Aorta (tissue), 5 donors: ENCODE measurements at places on chromosomes 16 and 17. TPM values are rescaled to one million over a fixed set of nuclear protein-coding genes. Genes with fewer than 3 reads are reported as not detected.

The TK1 gene
- total RNA-seq = 3.8 TPM

The CES1 gene
- total RNA-seq = 92.8 TPM

The TRPV2 gene
- total RNA-seq = 40.3 TPM

The CACNG3 gene
- not detected for total RNA-seq

The CDK10 gene
- total RNA-seq = 71.1 TPM

The ADAM11 gene
- 0.45 TPM for total RNA-seq

The MPP2 gene
- 14.2 TPM for total RNA-seq

The CRHR1 gene
- total RNA-seq = not detected

GRCh38 chr17:6812295-6812694 lies 19.2 kb downstream of the TEKT1 start:
- DNase-seq = no peak
- no peaks in the 10 kb centered on the region for H3K36me3 ChIP-seq

DNA sequence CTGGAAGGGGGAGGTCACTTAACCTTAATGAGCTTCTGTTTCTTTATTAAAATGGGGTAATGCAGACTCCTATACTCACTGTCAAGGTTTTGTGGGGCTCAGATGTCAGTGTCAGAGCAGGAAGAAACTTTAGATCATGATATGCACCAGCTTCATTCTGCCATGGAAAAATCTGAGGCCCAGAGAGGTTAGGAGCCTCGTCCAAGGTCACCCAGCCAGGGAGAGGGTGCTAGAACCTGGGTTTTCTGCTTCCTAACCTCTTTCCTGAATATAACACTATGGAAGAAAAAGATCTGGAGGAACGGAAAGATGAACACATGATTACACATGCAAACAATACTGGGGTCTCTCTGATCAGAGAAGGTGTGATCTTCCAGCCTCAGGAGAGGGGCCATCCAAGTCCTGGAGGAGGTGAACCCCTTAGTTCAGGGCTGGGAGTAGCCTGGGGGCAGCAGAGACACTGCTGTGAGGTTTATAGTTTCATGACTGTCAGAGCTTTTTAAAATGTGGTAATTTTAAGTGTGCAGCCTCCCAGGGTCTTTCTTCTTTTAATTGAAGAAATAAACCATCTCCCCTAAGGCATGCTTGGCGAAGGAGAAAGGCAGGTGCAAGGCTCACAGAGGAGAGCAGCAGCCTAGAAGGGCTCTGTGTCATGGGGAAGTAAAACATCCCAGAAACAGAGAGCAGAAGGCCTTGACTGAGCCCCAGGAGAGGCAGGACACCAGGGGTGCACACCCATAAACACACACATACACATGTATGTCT lies 10.2 kb upstream of the MEOX1 start:
- H3K27ac ChIP-seq = no peak overlapping the region
- no peak for DNase-seq
- H3K4me1 ChIP-seq = no peaks in the 10 kb centered on the region
- H3K27me3 ChIP-seq = no peaks in the 10 kb centered on the region
- H3K36me3 ChIP-seq = no peaks in the 10 kb centered on the region

- H3K4me1 ChIP-seq = no peaks in the 10 kb centered on the region
- DNase-seq = peak; percentile 77
- no peaks in the 10 kb centered on the region for H3K36me3 ChIP-seq
- no peak overlapping the region for H3K4me3 ChIP-seq
Measured at GRCh38 chr16:10862438-10862837, 14.6 kb upstream of the CIITA start.

GRCh38 chr17:43483674-43484551 lies at the start of gene DHX8:
Gene DHX8 (plus strand): TSS chr17:43483975. CDS start chr17:43484038, 63 bp downstream.
- peak; percentile 99 for DNase-seq
- H3K4me3 ChIP-seq = peak within 1 kb of the TSS; percentile 73
- H3K27ac ChIP-seq = no peak within 1 kb of the TSS
- peaks cover 8% of the 10 kb centered on the region for H3K4me1 ChIP-seq

DNA sequence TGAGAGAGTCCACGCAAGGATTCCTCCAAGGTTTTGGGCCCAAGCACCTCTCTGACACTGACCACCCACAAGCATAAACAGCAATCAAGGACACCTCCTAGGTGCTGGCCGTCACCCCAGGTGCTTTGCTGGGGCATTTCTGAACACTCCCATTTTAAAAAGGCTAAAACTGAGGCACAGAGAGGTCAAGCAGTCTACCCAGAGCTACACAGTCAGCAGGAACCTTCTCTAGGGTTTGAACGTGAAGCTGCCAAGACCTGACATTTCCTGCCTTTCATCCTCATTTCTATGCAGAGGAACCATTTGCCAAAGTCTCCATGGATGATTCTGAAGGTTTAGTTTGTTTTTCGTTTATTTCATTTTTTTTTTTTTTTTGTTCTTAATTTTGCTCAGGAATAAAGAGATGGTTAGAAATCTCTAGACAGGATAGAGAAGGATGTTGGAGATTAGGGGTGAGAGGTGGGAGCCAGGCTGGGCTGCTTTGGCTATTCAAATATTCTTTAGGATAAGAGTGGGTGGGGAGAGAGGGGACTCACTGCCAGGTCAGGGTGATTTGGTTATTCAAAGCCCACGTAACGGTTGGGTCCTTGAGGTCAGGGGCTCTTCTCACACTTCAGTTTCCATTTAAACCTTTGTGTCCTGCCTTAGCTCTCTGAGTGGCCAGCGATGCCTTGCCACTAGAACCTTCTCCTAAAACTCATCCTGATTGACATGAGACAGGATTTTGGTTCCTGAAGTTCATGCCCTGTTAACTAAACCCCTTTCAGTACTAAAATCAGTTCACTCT lies 6.2 kb downstream of the PLCG2 start:
- no peaks in the 10 kb centered on the region for H3K36me3 ChIP-seq
- no peak overlapping the region for H3K27ac ChIP-seq
- H3K4me3 ChIP-seq = no peak overlapping the region
- no peaks in the 10 kb centered on the region for H3K27me3 ChIP-seq

GRCh38 chr17:78974635-78975591 lies 4.8 kb downstream of the LGALS3BP start:
- H3K27me3 ChIP-seq = no peaks in the 10 kb centered on the region
- H3K4me3 ChIP-seq = no peak overlapping the region
- no peaks in the 10 kb centered on the region for H3K36me3 ChIP-seq
- H3K27ac ChIP-seq = no peak overlapping the region

DNA sequence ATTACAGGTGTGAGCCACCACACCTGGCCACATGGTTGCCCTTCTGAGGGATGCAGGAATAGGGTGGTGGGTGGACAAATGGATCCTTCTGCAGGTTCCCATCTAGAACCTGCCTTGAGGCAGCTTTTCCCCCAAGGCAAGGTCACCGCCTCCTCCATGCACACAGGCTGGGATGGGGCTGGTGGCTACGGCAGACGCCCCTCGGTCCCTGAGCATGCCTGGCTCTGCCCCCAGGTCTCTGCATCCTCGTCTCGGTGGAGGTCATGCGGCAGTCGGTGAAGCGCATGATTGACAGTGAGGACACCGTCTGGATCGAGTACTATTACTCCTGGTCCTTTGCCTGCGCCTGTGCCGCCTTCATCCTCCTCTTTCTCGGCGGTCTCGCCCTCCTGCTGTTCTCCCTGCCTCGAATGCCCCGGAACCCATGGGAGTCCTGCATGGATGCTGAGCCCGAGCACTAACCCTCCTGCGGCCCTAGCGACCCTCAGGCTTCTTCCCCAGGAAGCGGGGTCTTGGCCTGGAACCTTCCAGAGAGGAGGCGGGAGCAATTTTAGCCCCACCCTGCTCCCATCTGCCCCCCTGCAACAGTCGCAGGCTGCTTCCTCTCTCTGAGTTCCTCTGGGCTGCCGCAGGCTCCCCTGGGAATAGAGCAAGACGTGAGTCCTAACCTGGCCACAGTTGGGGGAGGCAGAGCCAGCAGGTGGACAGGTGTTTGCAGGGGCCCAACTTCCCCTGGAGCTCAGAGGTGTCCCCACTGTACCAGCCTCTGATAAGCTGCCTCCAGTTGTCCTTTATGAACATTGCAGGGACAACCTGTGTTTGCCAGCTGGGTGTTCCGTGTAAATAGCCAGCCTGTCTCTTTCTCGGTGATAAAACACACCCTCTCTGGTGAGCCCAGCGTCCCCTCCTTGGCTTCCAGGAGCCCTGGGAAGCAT lies 11.7 kb downstream of the CACNG1 start:
- no peak for DNase-seq
- H3K27ac ChIP-seq = no peak overlapping the region
- no peak overlapping the region for H3K4me3 ChIP-seq
- no peaks in the 10 kb centered on the region for H3K36me3 ChIP-seq
- H3K4me1 ChIP-seq = no peaks in the 10 kb centered on the region

- H3K4me3 ChIP-seq = no peak overlapping the region
- H3K27me3 ChIP-seq = no peaks in the 10 kb centered on the region
- no peak overlapping the region for H3K27ac ChIP-seq
- no peaks in the 10 kb centered on the region for H3K4me1 ChIP-seq
Measured at GRCh38 chr16:54204756-54205155, 81.8 kb downstream of the IRX3 start.

DNA sequence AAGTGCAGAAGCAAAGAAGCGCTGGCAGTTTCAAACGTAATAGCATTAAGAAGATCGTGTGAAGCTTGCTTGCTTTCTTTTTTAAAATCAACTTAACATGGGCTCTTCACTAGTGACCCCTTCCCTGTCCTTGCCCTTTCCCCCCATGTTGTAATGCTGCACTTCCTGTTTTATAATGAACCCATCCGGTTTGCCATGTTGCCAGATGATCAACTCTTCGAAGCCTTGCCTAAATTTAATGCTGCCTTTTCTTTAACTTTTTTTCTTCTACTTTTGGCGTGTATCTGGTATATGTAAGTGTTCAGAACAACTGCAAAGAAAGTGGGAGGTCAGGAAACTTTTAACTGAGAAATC lies 17.4 kb upstream of the RAB11FIP4 start:
- no peaks in the 10 kb centered on the region for H3K4me1 ChIP-seq
- DNase-seq = no peak
- no peak overlapping the region for H3K27ac ChIP-seq
- no peaks in the 10 kb centered on the region for H3K27me3 ChIP-seq

DNA sequence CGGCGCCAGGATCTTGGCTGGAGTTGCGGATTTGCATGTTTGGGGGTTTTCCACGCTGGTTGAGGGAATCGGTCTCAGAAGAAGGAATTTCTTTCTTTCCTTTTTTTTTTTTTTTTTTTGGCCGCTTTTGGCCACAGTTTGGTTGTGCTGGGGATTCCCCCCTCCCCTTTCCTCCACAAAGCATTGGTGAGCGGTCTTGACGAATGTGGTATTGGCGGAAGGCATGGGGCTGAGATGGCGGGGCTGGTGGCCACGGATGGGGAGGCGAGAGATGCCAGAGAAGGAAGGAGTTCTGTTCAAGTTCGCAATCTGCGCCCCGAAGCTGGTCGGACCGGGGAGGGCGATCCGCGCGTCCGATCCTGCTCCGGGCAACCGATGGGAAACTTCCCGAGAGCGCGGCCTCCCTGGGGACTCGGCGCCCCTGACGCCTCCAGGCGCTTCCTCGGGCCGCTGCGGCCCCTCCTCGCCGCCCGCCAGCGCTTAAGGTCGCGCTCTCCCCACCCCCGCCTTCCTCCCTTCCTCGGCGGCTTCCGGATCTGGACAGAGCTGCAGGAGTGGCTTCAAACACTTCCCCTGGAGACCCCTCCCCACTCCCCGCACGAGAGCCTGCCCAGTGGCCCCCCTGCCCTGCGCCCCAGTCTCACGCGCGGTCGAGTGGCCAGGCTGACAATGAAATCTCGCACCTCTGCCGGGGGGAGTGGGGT lies 43.2 kb downstream of the RAI1 start:
- no peak overlapping the region for H3K27ac ChIP-seq
- DNase-seq = no peak
- no peaks in the 10 kb centered on the region for H3K4me1 ChIP-seq
- H3K4me3 ChIP-seq = peak overlapping the region; percentile 11
- H3K27me3 ChIP-seq = no peaks in the 10 kb centered on the region

- no peaks in the 10 kb centered on the region for H3K27me3 ChIP-seq
- peak; percentile 77 for DNase-seq
- peaks cover 4% of the 10 kb centered on the region for H3K36me3 ChIP-seq
- no peaks in the 10 kb centered on the region for H3K4me1 ChIP-seq
- H3K27ac ChIP-seq = no peak within 1 kb of the TSS
Measured at GRCh38 chr16:3654249-3654991, at the start of gene DNASE1. Gene DNASE1 (plus strand): TSS chr16:3654691. CDS start chr16:3655374, 683 bp downstream.

DNA sequence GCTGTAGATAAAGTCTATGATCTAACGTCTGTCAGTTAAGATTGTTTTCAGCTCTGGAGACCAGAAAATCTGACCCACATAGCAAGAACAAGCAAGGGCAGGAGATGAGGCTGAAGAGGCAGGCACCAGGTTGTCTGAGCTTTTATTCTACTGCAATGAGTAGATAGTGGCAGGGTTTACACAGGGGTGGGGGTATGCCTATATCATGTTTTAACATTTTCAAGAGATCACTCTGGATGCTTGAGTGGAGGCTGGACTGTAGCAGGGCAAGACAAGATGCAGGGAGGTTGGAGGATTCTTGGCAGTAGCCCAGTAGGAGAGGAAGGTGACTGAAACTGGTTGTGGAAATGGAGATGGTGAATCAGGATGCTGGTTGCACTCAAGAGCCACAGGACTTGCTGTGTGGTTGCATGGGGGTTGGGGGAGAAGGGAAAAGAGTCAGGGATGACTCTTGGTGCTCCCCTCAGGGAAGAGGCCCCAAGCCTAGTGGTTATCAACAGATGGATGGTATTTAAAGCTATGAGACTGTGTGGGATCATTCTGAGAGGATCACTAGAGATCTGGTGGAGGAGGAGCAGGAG lies 143.1 kb upstream of the KCNJ18 start:
- H3K4me1 ChIP-seq = no peaks in the 10 kb centered on the region
- DNase-seq = no peak
- no peak overlapping the region for H3K4me3 ChIP-seq
- H3K27ac ChIP-seq = no peak overlapping the region
- no peaks in the 10 kb centered on the region for H3K27me3 ChIP-seq
